Hematopoietic multipotent progenitor cell (in vitro differentiated cells): ENCODE measurements at places on chromosomes 5 and 9.

DNA sequence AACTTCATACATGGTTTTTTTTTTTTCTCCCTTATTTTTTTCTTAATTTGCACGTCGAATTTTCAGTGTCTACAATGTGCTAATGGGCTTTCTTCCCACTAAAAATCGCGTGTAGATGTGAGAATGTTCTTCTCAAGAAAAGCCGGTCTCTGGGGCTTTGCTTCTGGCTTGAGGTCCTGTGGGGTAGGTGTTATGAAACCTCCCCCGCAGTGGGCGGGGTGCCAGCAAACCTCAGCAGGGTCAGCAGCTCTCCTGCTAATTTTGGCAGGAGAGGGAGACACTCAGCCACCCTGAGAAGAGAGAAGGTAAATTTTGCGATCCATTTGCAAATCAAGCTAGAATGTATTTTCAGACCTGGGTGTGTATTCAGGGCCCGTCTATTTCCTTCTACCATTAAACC lies 59.9 kb downstream of the NPR3 start:
- DNase-seq = no peak

DNA sequence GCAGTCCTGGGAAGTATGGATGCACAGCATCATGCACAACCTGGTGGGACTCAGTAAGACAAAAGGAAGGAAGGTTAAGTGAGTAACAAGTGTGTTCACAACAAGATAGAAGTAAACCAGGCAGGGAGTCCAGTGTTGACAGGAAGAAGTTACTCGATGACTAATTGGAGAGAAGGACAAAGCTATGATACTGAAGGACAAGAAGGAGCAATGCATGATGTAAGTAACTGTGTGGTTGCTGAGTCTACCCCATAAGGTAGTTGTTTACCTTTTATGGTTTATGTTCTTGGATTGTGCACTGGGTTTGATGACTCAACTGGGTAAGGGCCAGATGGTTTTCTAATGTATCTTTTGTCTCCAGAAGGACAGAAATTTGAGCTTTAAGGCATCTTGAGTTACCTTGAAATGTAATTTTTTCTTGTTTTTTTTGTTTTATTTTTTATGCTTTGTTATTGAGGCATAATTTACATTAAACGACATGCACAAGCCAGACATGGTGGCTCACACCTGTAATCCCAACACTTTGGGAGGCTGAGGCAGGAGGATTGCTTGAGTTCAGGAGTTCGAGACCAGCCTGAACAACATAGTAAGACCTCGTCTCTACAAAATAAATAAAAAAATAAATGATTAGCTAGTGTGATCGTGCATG lies 89.2 kb upstream of the CAST start:
- no peak for DNase-seq

DNA sequence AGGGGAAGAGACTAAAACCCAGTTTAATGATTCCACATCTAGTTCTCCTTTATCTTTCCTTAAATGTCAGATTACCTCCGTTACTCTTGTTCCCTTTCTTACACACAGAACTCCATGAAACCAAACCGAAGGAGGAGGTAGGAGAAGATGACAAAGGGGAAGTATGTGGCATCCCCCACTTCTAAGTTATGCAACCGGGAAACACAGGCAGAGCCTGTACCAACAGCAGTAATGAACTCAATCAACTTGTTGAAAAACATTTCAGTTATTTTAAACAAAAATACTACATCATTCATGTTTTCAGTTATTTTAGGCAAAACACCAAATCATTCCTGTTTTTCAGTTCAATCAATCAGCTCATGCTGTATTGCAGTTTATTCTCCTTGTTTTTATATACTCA lies 101.8 kb downstream of the PCSK1 start:
- DNase-seq = no peak

DNA sequence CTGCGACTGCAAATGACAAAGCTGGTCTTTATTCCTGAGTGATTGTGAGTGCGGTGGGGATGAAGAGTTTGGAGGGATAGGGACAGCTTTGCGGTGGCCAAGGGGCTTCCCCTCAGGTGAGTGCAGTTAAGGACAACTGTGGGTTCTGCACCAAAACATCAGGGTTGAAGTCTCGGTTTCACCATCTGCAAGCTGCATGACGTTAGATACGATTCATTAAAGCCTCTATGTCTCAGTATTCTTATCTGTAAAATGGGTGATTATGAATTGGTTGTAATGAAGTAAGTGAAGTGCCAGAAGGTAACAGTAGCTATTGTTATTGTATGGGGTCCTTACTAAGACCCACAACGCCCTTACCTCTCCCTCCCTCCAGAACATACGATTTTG lies 226.8 kb upstream of the DAPK1 start:
- no peak for DNase-seq

DNA sequence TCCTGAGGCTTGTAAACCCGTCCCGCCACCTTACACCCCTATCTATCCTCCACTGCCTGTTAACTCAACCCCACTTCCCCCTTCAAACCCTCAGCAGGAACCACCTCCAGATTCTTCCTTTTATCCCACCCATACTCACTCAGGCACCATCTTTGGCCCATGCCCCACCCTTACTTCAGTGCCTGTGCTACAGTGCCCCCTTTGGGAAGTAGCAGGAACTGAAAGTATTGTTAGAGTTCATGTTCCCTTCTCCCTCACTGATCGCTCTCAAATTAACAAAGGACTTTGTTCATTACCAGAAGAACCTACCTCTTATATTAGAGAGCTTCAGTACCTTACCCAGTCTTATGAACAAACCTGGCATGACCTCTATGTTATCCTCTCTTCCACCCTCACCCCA lies 92.2 kb upstream of the MOCS2 start:
- DNase-seq = no peak
